ENCODE measurements at places on chromosomes 11 and 22. TPM values are rescaled to one million over a fixed set of nuclear protein-coding genes. Genes with fewer than 3 reads are reported as not detected.

The SCO2 gene
- 14.8 TPM for polyA plus RNA-seq

The SLC25A18 gene
- 0.17 TPM for polyA plus RNA-seq

The TMEM191C gene
- polyA plus RNA-seq = 2.5 TPM

The MCAM gene
- polyA plus RNA-seq = not detected

The SMIM35 gene
- polyA plus RNA-seq = not detected

The ART5 gene
- not detected for polyA plus RNA-seq

The ZC3H12C gene
- not detected for polyA plus RNA-seq

The RFPL2 gene
- not detected for polyA plus RNA-seq

The RGL4 gene
- 40.6 TPM for polyA plus RNA-seq

The SYT13 gene
- not detected for polyA plus RNA-seq

The JHY gene
- 1.6 TPM for polyA plus RNA-seq

The KCNA4 gene
- polyA plus RNA-seq = not detected

Data from immature natural killer cell (primary cell).